ENCODE measurements at places on chromosomes 12 and 14.

DNA sequence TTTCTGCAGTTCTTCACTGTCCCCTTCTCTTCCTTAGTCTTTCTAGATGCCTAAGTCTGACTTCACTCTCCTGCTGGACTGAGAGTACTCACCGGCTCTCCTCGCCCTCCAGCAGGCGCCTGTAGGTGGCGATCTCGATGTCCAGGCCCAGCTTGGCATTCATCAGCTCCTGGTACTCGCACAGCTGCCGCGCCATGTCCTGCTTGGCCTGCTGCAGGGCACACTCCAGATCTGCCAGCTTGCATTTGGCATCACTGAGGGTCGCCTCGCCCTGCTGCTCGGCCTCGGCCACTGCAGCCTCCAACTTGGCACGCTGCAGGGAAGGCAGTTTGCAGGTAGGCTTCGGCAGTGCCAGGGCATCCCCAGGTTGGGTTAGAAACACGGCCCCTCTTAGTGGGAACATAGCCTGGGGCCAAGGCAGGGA, 5.2 kb downstream of the KRT84 start:
- no peak for DNase-seq

DNA sequence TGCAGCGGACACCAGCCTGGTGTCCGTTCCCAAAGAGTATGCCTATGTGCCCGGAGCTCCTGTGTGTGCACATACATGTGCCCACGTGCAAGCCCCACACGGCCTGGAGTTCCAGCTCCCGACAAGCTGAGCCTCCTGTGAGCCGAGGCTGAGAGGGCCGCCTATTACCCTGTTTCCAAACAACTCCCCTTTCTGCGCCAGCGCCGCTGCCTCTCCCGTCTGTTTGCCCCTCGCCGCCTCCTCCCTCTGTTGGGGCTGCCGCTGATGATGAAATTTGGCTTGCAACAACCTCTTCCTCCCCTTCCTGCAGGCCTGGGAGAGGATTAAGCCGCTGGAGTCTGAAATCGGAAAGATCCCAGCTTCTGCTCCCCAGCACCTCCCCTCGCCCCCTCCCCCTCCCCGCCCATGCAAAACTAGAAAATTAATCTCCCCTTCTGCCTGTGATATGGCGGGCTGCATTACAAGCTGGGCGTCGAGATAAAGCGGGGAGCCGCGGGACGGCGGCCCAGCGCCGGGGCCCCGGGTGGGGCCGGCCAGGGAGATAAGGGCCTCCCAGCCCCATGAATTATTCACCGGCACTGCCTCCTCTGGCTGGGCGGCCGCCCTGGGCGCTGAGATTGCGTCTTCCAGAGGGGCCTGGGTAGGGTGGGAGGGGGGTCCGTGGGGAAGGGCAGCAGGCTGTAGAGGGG, 6.8 kb upstream of the ASIC1 start:
- DNase-seq = no peak

GRCh38 chr12:43158126-43158525, 393.9 kb downstream of the ADAMTS20 start:
- DNase-seq = no peak

DNA sequence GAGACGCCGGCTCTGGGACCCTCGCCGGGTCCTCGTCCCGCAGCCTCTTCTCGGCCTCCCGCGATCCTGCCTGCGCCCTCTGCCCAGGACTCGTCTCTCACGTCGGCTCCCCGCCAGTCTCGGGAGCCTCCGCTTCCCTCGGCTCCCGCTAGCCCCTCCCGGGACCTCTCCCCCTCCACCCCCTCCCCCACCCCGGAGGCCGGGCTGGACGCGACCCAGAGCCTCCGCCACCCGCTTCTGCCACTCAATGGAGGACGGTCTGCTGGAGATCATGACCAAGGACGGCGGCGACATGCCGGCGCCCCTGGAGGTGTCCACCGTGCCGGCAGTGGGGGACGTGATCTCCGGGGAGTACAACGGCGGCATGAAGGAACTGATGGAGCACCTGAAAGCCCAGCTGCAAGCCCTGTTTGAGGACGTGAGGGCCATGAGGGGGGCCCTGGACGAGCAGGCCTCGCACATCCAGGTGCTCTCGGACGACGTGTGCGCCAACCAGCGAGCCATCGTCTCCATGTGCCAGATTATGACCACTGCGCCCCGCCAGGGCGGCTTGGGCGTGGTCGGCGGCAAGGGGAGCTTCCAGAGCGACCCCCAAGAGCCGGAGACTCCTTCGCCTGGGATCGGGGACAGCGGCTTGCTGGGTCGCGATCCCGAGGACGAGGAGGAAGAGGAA, 568 bp downstream of the CCDC184 start:
- DNase-seq = no peak
